H7 (cell line): ENCODE measurements at places on chromosomes 7 and 10.

DNA sequence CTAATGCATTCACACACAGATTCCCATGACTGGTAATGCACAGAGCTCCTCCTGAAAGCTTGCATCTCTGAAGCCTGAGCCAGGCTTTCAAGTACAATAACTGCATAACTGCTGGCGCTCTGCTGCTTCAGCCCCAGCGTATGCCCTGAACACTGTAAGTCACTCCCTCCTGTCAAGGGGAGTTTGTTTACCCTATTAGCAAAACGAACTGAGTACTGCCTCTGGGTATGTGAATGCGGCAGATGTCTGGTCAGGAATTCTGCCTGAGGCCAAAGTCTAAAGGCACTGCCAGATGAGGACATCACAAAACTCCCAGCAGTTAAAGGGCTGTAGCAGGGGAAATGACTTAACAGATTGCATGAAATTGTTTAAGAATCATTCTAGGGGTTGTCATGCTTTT, 97.7 kb downstream of the NRCAM start:
- DNase-seq: no peak

- no peak for DNase-seq
These were observed 172.6 kb upstream of the BET1 start for GRCh38 chr7:94176694-94177200.

GRCh38 chr10:36526033-36526432, 599.4 kb upstream of the ANKRD30A start:
- DNase-seq: no peak

DNA sequence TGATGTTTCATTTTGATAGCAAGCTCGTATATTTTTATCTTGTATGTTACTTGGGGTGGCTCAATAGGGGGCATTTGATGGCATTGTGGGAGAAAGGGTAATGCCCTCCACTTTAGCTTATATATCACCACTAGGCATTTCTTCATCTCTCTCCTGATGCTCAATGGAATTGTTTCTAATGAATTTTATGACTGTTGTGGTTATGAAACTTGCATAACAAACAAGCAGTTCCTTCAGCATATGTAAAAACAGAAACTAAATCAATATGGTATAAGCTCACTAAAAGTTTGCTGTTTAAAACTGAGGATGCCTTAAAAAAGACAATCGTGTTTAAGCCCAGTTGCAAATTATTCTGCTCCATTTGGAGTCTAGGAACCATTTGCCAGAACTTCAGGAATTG, 75.5 kb downstream of the CDK14 start:
- no peak for DNase-seq

- no peak for DNase-seq
These were observed 93.4 kb downstream of the ZNF365 start for GRCh38 chr10:62467527-62467926.

GRCh38 chr7:117065571-117066150, 112.4 kb downstream of the ST7 start:
- no peak for DNase-seq

DNA sequence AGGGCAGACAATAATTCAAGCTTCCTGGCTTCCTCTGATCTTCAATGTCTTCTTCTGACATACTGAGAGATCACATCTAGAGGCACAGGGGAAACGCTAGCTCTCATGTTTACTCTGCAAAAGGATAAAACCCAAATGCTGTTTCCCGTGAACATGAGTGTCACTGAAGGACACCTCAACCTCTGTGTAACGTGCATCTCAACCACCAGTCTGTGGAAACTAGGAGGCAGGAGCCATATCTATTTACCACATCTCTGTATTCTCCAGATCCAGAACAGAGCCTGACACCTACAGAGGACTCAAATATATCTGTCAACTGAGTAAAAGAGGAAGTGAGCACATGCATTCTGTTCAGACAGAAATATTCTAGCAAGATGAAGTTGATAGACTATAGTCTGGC, 140.3 kb upstream of the TARP start:
- DNase-seq: no peak

GRCh38 chr7:46969303-46970130, 612.4 kb downstream of the TNS3 start:
- no peak for DNase-seq

- DNase-seq: peak; percentile 96
These were observed 74.0 kb upstream of the CUX1 start for GRCh38 chr7:101743241-101743994.

GRCh38 chr10:78377356-78377755, 343.7 kb downstream of the RPS24 start:
- peak; percentile 56 for DNase-seq

GRCh38 chr10:125038637-125039036, 96.7 kb downstream of the ZRANB1 start:
- DNase-seq: peak; percentile 77

- no peak for DNase-seq
These were observed 63.0 kb upstream of the FAM3C start for GRCh38 chr7:121459148-121459547.

GRCh38 chr7:74527842-74528241, 74.1 kb downstream of the GTF2IRD1 start:
- no peak for DNase-seq

DNA sequence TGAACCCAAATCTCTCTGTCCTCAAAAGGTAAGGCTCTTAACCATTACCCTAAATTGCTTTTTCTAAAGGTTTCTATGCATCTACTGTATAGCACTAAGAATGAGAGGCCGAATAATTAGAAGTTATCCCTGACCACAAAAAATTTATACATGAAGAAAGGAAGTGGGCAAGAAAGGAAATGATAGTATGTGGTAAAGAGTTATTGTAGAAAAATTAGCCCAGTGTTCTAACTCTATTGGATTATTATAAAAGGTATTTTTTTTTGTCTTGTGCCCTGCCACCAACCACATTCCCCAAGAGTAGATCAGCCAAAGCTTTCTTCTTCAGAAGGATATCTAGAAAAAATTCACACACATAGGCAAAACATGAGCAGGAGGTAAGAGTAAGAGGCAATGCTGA, 45.4 kb downstream of the DKK1 start:
- no peak for DNase-seq

DNA sequence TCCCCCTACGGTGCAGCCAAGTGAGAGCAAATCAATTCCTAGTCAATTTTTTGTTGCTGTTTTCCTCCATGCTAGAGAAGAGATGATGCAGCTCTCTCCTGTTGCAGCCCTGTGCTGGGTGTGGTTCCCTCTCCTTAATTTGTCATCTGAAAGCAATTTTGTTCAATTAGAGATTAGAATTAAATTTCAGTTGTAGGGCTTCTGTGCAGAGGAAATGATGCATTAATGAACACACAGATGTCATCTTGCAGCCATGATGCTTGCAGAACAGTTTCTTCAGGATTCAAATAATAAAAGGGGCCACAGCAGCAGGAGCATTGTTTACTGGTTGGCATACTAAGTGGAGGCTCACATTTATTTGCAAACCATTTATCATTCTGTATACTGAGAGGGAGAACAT, 266.0 kb downstream of the AUTS2 start:
- DNase-seq: no peak

DNA sequence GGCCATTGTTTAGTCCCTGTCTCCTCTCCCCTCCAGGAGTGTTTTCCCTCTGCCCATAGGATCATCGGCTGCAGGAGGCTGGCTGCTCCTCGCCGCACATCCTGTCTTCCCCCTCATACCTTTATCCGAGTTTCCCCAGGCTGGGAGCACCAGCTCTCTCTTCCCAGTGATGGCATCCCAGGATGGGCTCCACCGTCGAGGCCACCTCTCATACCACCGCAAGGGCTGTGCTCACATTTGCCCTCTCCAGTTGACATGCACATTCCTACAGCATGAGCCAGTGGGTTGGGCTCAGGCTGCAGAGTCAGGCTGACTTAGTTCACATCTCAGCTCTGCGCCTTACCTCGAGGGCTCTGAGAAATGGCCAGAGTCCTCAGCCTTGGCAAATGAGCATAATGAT, 12.1 kb downstream of the HKDC1 start:
- DNase-seq: peak; percentile 59

DNA sequence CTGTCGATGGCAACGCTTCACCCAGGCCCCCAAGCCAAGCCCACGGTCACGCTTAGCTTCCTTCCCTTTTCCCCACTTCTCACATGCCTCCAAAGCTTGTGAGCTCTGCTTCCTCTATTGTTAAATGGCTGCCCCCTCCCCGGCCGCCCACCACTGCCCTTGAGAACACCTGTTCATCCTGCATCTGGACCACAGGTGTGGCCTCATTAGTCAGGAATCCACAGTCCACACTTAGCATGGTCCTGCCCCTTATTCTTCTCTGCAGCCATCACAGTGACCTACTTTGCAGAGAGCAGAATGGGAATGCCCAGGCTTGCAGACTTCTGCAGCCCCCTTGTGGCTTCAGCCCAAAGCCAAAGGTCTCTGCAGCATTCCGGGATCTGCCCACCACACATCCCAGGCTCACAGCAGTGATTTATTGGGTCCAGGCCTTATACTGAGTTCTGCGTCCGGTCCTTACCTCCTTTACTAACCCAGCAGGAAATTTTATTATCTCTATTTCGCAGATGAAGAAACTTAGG, 66.9 kb downstream of the PTPRE start:
- DNase-seq: peak; percentile 72

- DNase-seq: no peak
These were observed 77.2 kb downstream of the CH25H start for GRCh38 chr10:89129911-89130310.

- DNase-seq: no peak
These were observed 88.8 kb downstream of the SLC25A13 start for GRCh38 chr7:96233084-96233483.

DNA sequence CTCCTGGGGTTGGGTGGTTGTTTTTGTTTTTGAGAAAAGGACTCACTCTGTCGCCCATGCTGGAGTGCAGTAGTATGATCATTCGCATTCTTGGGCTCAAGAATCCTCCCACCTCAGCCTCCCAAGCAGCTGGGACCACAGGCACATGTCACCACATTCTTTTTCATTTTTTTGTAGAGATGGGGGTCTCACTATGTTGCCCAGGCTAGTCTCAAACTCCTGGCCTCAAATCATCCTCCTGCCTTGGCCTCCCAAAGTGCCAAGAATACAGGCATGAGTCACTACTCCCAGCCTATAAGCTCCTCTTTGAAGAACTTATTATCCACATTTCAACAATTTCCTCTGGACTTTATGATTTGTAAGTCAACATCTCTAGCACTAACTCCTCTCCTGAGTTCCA, 102.7 kb downstream of the KMT2C start:
- DNase-seq: no peak

GRCh38 chr10:24661376-24661775, 62.3 kb downstream of the ARHGAP21 start:
- no peak for DNase-seq

DNA sequence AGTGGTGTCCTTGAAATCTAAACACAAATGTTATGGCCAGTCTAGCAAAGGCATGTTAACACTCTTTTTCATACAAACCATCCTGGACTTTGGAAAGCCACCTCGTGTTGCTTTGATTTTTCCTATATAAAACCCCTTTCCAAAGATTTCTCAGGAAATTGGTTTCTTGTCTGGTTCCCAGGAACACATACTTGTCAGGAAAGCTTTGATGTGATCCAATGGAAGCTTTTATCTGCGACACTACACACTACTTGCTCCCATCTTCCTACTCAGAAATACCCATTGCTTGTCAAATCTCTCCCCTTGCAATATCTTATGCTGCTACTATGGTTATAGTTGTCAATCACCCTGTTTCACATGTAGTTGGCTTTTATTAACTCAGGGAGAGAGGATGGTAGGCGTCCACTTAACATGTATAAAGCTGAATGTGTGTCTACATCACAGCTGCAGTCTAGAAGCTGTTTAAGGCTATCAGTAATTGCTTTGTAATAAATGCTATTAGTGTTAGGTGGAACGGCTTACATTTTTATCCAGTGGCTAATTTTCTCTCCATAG, 189.6 kb downstream of the GPAM start:
- DNase-seq: no peak

DNA sequence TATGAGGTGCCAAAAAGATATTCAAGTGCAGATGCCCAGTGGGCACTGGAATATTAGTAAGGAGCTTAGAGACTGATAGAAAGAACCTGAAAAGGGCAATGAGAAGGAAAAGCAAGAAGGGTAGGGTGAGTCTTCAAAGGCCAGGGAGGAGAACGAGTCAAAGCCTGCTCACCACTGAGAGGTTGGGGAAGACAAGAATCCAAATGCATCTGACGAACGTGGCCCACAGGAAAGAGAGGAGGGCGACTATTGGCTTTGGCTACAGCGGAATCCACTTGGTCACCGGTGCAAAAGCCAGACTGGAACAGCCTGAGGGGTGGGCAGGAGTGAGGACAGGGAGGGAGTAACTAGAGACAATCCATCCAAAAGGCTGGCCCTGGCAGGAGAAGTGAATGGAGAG, 216.7 kb upstream of the KLF14 start:
- DNase-seq: no peak

GRCh38 chr7:47571331-47572093, 10.4 kb downstream of the TNS3 start:
- DNase-seq: no peak

GRCh38 chr7:51020944-51021343, 238.2 kb upstream of the GRB10 start:
- DNase-seq: no peak

DNA sequence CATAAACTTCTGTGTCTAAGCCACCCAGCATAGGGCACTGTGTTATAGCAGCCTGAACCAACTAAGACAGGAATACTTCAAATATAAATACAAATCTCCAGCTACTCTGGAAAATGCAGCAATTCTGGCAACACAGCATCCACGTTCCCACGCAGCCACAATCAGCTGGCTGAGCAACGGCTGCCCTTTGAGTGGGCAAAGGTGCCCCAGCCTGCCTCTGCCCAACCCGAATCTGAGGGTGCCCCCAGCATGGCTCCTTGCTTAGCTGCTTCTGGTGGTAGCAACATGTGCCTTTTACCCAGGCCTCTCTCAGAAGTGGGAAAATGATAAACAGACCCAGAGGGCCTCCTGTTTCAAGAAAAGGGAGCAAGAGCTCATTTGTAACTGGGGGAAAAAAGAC, 12.0 kb downstream of the DRGX start:
- no peak for DNase-seq

- no peak for DNase-seq
These were observed 81.8 kb upstream of the SFMBT2 start for GRCh38 chr10:7492660-7493046.

DNA sequence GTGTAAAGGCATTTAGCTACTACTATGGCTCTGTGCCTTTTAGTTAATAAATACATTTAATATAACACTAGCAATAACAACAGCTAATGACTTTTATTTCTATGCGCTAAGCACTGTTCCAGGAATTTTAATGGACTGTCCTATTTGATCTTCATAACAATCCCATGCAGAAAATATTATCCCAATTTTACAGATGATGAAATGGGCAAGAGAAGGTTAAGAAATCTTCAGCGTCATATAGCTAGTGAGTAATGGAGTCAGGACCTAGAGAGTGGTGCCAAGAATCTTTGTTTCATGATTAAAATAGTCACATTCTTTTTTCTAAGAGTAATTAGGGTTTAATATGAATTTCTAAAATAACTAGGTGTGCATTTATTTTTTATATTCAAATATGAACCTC, 32.4 kb downstream of the ACTA2 start:
- no peak for DNase-seq
